Calu3 (cell line): ENCODE measurements at places on chromosomes 7 and 10.

DNA sequence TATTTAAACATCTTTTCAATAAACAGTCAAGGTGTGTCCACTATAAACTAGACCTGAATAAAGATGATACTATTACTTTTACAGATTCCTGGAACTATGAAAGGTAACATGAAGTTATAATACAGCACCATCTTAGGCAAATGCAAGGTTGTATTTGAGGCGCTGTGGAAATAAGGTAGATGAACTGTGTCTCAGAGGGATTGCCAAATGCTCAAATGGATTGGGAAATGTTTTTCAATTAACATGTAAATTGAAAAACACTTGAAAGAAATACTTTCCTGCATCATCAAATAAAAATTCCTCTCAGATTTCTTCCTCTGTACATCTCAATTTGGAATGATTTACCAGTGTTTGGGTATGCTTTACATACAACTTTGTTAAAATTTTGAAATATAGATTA is 139.4 kb downstream of the DKK1 start:
- DNase-seq, result no peak

DNA sequence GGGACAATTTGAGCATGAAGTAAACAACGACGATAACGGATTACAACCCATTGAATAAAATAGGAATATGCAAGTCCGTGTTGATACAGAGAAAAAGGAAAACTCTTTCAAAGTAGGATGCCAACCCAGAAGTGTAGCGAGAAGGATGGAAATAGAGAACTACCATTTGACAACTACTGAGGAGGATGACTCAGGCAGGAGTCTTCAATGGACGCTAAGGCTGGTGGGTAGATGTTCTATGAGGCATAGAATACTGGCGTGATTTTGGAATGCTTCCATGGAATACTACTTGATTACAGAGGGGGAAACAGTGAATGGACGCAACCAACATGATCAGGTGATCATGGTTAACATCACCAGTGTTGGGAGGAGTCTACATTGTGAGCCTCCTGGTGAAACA is 828 bp upstream of the CFAP70 start:
- no peak for DNase-seq

DNA sequence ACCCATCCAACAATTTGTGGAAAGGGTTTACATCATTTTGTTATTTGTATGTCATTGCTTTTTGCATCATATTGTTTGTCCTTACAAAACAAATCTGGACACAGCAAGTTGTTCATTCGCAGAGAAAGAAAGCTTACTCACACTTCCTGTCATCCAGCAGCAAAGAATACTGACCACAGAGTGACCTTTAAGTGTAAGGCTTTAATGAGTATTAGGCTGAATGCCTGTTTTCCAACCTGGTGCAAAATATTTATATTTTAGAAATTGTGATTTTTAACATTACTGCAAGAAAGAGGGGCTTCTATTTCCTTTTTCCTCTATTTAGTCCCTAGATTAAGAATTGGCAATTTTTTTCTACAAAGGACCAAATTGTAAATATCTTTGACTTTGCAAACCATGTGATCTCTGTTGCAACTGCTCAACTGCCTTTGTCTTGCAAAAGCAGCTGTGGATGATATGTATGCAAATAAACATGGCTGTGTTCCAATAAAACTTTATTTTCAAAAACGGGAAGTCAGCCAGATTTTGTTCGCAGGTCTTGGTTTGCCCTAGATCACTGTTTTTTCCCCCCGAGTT is 27.8 kb upstream of the ITGB1 start:
- DNase-seq, result no peak

DNA sequence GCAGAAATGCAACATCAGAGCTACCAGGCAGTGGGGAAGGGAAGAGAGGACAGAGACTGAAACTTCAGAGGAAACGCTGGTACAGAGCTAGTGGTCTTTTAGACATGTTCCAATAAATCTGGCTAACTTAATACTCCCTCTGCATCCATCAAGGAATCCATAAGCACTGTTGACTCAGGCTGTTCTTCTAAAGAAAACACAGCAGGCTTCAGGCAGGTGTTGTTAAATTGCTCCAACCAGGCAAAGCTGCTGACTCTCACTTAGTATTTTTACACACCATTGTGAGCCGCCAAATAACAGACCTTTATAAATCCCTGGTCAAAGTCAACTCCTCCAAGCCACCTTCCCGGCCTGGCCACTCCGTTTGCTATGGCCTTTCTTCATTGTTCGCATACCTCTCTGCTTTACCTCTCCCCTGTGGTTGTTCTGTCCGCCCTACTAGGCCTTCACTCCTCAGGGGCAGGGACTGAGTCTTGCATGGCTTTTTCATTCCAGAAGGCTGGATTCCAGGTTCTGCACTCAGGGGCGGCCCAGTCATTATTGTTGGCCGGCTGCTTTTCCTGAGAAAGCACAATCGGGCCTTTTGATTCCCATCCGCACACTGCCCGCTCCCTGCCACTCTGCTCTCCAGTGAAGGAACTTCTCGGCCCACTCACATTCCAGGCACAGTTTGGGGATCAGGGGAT is 18.4 kb downstream of the CREB3L2 start:
- DNase-seq, result no peak

- no peak for DNase-seq
Observed at GRCh38 chr7:96118449-96119001, 203.4 kb downstream of the SLC25A13 start.

GRCh38 chr7:65722361-65722792 is 150.5 kb upstream of the VKORC1L1 start:
- DNase-seq, result peak; percentile 70

- DNase-seq, result peak; percentile 44
Observed at GRCh38 chr10:43284341-43284910, 17.6 kb upstream of the RASGEF1A start.

GRCh38 chr7:2165610-2166594 is 66.8 kb downstream of the MAD1L1 start:
- no peak for DNase-seq

DNA sequence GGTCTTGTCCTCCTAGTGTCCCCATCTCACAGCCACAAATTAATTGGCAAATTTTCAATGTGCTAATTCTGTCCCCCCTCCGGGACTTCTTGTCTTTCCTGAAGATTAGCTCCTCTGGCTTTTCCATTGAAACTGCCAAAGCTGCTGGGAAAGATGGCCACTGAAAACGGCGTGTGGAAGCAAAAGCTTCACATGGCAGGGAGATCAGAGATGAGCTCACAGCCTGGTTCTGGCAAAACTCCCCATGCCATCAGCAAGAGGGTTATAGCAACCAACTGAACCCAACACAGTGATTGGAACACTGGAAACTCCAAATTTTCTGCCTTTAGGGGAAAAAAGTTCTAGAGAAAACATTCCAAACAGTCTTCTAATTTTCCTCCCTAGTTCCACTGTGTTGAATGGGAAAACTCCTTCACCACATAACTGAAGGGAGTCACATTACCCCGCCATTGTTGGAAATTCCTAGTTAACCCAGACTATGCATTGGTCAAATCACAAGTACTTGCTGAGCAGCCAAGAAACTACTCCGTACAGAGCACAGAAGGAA is 37.0 kb downstream of the NRAP start:
- DNase-seq, result no peak

GRCh38 chr7:139899328-139899955 is 70.4 kb downstream of the TBXAS1 start:
- DNase-seq, result no peak

DNA sequence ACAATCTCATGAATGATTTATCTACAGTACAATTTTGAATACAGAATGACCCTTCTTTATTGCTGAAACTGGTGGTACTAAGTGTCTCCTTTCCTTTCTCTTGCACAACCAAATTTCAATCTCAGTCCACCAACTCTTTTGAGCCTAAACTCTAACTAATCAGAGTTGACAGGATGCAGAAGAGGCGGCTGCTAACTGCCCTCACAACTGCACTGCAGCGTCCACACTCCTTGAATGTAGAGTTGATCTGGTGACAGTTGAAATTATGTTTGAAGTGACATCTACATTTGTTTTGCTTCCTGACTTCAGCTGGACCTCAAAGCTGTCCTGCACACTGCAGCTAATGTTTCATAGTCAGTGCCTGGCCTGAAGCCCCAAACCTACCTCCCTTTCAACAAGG is 139.6 kb downstream of the ZMYND11 start:
- DNase-seq, result no peak

DNA sequence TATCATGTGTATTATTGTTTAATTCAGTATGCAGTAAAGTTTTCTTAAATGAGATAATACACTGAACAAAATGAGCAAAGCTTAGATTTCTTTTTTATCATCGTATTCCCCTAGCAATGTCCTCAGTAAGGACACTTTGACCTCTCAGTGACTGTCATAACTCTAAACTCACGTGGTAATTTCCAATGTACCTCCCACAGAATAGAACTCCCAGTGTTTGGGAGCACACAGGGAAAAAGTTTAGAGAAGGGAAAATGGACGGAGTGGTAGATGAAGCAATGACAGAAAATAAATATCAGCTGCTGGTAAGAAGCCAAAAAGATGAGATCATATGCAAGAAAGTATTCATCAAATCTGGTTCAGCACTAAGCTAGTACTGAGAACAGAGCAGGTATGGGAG is 758.6 kb upstream of the KCND2 start:
- no peak for DNase-seq

GRCh38 chr7:139232904-139233303 is 1.9 kb downstream of the UBN2 start:
- no peak for DNase-seq

- no peak for DNase-seq
Observed at GRCh38 chr7:15753887-15754579, 67.5 kb upstream of the MEOX2 start.

DNA sequence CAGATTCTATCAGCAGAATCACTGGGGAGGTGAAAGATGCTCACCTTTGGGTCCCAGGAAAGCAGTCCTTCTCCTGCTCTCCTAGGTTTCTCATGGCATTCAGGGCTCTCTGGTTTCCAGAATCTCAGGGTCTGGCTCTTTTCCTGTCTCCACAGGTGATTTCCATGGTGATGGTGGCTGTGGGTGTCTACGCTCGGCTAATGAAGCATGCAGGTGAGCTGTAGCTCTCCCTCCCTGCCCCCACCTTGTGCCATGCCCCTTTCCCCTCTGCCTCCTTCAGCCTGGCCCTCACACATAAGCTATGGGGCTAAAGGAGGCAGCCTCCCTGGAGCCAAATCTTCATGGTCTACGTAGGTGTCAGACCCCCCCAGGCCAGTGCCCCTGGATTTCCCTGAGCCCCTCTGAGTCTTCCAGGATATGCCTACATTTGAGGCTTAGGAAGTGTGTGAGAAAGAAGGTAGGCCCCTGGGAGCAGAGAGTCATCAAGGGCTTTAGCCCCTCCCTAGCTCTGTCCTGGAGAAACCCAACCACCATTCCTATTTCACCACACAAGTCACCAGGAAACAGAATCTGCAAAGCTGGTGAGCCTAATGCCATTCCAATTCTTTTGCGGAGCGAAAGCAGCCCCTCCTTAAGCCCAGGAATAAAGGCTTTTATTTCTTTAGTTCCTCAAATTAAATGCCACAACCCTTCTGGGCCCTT is 17.2 kb downstream of the TSPAN33 start:
- DNase-seq, result no peak

- DNase-seq, result no peak
Observed at GRCh38 chr7:18317941-18318340, 177.6 kb upstream of the HDAC9 start.

DNA sequence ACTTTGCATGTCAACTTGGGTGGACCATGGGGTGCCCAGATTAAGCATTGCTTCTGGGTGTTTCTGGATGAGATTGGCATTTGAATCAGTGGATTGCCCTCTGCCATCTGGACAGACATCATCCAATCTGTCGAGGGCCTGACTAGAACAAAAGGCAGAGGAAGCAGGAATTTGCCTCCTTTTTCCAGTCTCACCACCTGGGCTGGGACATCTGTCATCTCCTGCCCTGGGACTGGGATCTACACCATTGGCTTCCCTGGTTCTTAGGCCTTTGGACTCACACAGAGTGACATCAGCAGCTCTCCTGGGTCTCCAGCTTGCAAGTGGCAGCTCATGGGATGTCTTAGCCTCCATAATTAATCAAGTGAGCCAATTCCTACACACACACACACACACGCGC is 10.3 kb downstream of the SLC13A4 start:
- DNase-seq, result no peak

DNA sequence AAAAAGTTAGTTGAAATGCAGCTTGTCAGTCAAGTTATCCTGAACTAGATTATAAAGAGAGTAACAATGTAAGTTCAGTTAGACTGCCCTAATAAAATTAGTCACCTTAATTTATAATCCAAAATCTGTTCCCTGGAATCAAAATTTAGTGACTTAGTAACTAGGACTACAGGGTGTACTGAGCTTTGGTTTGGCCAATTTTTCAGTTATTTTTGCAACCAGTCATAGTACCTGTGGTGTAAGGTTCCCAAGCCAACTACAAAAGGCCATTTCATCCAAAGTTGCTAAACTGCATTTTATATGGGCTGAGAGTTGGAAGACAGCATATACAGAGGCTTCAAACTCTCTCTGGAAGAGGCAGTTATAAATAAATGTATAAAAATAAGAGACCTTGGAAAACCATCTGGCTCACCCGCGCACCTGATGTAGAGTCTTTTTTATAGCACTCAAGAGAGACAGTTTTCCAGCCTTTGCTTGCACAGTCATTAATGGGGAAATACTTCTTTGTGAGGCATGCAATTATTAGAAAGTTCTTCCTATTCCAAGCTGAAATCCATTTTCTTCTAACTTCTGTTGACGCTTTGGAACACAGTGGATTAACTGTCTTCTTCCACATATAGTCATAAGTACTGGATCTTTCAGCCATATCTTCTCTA is 59.2 kb downstream of the PUS7 start:
- no peak for DNase-seq

DNA sequence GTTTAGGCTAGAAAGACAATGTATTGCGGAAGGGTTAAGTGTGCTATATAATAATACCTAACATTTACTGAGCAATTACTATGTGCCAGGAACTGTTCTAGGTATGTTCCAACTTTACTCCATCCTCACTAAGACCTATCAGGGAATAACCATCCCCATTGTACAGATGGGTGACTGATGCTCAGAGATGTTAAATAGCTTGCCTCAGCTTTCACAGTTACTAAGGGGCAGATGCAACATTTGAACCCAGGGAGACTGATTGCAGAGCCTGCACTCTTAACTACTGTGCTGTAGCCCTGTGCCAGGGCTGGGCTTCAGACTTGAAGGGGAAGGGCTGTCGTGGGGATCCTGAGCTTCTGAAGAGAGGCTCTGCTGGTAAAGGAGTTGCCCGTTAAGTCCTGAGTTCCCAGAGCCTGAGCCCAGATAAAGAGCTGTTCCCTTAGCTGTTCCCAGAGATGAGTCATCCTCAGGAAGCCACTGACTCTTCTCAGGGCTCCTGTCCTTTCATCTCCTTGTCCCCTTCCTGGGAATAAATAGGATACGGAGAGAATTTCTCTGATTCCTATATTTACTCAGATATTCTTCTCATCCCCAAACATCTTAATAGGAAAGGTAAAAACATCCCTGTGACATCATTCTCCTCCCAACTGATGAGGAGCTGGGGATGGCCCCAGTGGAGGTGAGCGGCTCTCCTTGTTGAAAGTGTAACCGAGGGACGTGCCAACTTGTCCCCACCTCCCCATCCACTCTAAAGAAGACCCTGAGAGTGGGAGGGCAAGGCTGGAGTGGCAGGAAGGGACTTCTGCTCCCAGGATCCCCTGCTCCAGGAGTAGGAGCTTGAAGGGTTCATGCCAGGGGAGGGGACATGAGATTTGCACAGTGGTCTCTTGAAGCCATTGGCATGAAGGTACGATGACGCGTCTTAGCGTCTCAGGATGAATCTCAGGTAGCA is 28.0 kb upstream of the HABP2 start:
- DNase-seq, result no peak
